ENCODE measurements at places on chromosomes 2 and 18.
A peak's percentile ranks its signal among the peaks of the same experiment; 100 is the strongest.

DNA sequence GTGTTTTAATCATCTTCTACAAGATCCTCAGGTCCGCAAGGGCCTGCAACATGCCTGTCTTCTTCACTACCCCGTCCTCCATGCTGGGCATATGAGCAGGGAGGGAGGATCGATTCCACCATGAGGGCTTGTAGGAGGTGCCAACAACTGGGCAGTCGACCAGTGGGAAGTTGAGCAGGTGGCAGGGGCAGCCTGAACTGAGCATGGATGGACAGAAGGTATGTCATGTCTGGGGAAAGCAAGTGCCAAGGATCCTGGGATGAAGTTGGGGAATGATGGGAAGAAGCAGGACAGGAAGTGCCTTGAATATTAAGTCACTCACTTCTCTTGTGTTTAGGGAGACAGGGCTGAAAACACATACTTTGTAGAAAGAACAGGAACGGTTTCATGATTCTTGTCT is 44.7 kb downstream of the CTIF start:
- DNase-seq = no peak

DNA sequence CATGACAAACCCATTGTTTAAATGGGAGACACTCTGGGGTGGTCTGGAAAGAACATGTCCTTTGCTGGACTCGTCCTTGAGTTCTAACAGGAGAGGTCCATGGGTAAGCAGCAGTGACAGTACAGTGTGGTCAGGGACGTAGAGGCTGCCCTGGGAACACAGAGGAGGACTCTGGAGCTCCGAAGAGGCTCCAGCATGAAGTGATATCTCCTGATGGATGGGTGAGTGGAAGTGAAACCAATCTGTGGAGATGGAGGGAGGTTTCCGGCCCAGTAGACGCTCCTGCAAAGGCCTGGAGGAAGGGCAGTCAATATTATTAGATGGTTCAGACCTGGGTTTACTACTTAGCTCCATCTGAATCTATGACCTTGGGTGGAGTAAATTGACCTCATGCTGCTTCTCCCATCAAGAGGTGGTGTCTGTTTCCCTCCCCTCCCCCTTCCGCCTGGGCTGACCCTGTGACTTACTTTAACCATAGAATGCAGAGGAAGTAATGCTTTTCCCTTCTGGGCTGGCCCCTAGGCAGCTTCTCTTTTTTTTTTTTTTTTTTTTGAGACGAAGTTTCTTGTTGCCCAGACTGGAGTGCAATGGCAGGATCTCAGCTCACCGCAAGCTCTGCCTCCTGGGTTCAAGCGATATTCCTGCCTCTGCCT is 2.3 kb upstream of the TFCP2L1 start:
- no peak for DNase-seq

DNA sequence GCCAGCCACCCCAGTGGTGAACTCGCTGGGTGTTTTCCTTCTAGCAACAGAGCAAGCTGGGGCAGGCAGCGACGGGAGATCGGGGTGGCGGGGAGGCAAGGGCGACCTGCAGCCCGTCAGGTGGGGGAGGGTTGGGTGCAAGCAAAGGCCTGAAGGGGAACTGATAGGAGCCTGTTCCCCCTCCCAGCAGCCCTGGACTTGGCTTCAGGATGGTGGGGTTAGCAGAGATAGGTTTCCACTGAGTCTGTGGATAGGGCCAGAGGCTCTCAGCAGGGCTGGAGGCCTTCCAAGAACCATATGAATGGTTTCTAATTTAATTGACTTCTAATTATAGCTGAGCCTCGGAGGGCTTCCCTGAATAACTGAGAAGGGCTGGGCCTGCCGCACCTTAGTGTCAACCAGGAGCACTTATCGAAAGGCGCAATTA is 55.3 kb downstream of the EDAR start:
- DNase-seq = no peak

- DNase-seq = no peak
Measured at GRCh38 chr2:63695583-63695982, 106.8 kb downstream of the MDH1 start.

DNA sequence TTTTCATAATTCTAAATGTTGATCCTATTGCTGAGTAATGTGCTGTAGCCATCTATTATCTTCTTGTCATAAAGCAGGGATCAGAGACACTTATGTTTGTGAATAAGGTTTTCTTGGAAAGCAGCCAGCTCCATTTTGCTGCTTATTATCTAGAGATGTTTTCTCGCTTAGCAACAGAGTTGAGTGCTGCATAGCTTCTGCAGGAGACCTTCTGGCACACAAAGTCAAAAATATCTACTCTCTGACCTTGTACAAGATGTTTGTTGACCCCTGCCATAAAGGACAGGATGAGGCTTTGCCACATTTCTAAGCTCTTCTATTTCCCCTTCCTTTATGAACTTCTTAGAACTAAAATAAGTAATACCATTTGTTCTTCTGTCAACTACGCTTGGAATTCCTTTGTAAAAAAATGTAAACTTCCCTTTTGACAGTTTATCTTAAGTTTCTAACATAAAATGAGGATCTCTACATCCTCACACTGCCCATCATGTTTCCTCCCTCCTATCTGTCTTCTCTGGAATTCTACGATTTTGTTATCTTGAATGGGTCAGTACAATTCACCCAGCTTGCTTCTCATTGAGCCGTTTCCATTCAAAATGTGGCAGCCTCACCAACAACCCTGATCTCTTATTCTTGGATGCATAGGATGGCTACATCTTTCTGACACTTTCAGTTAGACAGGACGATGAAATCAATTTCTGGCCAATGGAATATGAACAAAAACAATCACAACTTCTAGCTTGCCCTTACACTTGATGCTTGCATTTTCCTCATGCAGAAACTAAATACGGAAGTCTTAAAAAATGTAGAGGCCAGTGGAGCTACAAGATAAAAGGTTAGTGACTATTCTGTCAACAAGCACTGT is 1377.0 kb downstream of the SUCLG1 start:
- DNase-seq = no peak

GRCh38 chr18:2992995-2993877 is 19.7 kb downstream of the LPIN2 start:
- no peak for DNase-seq

DNA sequence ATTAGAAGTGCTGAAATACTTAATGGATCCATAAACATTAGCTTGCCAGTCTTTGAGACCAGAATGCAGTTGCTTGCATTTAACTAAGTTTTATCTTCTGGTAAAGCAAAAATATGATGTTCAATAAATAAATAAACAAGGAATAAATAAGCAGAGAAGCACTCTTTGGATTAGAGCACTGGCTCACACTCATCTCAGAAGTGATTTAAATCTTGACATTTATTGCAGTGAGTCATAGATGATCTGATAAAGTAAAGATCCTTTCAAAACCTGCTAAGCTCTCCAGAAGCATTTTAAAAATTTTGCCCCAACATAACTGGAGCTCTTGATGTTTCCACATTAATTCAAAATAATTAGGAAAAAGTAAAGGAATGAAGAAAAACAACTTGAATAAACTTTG is 66.8 kb downstream of the KYNU start:
- no peak for DNase-seq

DNA sequence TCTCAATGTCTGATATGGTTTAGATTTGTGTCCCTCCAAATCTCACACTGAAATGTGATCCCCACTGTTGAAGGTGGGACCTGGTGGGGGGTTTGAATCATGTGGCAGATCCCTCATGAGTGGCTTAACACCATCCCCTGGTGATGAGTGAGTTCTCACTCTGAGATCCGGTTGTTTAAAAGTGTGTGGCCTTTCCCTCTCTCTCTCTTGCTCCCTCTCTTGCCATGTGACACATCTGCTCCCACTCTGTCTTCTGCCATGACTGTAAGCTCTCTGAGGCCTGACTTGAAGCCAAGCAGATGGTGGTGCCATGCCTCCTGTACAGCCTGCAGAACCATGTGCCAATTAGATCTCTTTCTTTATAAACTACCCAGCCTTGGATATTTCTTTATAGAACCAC is 108.8 kb downstream of the RBMS1 start:
- DNase-seq = no peak

- DNase-seq = no peak
Measured at GRCh38 chr2:37583402-37583801, 88.0 kb downstream of the CDC42EP3 start.

- DNase-seq = no peak
Measured at GRCh38 chr2:232831496-232831895, 38.6 kb upstream of the SNORC start.

GRCh38 chr2:56613254-56613653 is 429.5 kb downstream of the CCDC85A start:
- no peak for DNase-seq

DNA sequence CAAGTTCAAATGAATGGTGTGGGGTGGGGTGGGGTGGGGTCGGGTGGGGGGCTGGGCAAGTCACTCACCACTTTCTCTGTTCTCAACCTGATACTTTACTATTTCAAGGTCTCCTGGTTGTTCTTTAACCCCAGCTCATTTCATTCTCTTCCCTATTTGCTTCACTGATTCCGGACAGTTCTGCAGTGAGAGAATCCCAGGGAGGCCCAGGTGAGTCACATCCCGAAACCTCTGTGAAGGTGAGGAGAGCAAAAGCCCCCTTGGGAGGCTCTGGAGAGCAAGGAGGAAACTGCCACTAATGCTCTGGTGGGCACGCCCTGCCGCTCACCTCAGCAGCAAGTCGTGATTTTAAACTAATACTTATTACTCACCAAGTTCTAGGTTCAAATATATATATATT is 8.9 kb downstream of the EDAR start:
- no peak for DNase-seq

GRCh38 chr18:77133835-77134496 is 1.4 kb upstream of the MBP start:
- peak; percentile 50 for DNase-seq

DNA sequence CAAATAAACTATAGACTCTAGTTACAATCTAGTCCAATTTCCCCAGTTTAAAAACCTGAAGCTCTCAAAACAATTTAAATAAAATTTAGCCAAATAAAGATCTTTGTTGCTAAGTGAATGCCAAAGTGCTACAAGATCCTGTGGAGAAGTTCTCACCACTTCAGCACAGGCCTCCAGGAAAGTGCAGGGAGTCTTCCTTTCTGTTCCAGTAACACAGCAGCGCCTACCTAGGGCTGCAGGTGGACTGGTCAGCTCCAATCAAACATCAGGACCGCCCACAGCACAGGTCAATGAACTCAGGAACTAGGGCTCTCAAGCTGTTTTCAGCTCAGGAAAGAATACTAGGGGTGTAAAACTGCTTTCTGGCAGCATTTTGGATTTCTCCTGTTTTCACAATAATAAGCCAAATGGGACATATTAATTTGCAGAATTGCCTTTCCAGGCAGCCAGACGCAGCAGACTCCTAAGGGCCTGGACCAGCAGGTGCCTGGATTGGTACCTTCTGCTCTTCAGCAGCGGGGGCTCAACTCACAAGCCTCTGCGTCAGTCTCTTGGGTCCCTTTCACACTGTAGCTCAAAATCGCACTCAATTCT is 1.5 kb downstream of the FAM110C start:
- DNase-seq = no peak

GRCh38 chr18:62536005-62536404 is 13.2 kb downstream of the ZCCHC2 start:
- no peak for DNase-seq

DNA sequence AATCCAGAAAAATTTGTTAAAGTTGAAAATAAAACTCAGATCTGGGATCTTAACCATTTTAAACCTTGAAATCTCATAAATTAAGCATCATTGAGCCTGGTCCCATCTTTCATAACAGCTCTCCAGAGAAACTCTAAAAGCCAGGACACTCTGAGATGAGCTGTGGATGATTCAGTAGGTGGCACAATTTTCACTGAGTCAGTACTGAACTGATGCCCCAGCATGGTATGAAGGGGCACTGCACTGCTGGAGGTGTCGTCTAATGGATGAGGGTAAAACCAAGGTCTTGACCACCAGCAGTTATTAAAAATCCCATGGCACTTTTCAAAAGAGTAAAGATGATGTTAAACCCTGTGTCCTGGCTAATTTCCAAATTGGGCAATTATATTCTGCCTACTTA is 170.6 kb downstream of the FIGN start:
- DNase-seq = no peak

GRCh38 chr2:46144133-46144800 is 152.9 kb upstream of the EPAS1 start:
- DNase-seq = no peak

GRCh38 chr2:11543337-11544216 is 9.7 kb downstream of the GREB1 start:
- DNase-seq = no peak

DNA sequence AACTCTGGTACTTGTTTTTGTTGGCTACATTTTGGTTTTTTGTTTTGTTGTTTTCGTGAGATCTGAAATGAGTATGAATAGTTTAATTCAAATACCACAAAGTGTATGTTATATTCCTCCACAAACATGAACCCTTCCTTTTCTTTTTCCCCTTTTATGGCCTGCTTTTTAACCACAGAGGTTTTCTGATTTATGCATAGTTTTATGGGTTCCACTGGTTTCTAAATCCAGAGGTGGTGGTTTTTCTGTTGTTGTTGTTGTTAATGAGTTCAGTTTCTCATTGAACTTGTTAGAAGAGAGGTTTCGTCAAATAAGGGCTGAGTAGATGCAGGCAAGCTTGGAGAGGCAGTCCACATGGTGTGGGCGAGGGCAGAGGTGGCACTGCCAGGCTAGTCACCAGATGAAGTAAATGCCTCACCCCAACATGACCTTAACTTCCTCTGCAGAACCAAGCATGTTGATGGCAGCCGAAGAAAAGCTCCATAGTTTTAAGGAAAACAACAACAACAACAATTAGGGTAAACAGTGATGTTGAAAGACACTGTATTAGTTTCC is 72.5 kb downstream of the RIF1 start:
- DNase-seq = no peak

DNA sequence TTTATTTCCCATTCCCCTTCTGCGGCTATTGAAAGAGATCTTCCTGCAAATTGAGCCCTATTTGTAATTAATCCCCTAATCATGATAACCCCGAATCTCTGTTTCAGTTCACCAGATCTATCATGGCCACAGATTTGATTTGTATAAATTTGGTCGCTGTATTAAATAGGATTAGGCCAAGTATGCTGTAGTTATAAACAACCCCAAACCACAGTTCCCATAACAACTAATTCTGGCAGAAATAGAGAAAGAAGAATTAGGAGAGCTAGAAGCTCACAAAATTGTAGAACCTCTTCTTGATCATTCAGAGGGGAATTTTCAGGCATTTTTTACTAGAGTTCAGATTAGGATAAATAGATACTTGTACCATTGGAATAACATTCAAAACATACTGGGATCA is 433.7 kb upstream of the TNP1 start:
- DNase-seq = no peak

DNA sequence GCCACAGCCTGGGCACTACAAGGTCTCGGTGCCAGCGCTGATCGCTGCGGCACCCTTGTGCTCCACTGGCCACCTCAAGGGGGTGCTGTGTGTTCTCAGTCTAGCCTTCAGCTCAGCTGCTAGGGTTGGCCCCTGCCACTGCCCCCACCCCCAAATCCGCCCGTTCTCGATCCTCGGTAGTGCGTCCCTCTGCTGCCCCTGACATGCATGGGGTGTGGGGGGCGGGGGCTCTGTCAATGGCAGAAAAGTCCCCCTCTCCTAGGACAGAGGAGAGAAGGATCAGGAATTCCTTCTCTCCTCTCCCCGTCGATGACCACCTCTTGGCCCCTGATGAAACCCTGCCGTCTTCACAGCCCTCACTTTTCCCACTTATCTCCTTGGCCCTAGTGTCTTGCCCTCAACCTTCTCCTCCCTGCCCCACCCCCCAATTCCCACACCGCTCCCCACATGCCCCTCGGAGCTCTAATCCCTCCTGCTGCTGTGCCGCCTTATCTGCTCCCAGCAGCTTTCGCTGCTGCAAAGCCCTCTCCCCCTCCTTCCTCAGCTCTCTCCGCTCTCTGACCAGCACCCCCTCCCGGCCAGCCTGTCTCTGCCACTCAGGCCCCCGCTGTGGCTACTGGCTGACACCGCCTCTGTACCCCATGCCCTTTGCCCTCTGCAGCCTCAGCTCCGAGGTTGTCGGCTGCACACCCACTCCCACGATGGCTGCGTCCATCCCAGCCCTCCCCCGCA is 4.3 kb upstream of the ASIC4 start:
- peak; percentile 68 for DNase-seq

Measured in activated naive CD4-positive, alpha-beta T cell treated with anti-CD3 and anti-CD28 coated beads, Interleukin-2, amount 10 ng/mL, durations not matched to agents 7 days and 5 days (primary cell).